Gastrocnemius medialis (tissue), 4 donors: ENCODE measurements at places on chromosomes 2 and 18.
A peak's percentile ranks its signal among the peaks of the same experiment; 100 is the strongest.

DNA sequence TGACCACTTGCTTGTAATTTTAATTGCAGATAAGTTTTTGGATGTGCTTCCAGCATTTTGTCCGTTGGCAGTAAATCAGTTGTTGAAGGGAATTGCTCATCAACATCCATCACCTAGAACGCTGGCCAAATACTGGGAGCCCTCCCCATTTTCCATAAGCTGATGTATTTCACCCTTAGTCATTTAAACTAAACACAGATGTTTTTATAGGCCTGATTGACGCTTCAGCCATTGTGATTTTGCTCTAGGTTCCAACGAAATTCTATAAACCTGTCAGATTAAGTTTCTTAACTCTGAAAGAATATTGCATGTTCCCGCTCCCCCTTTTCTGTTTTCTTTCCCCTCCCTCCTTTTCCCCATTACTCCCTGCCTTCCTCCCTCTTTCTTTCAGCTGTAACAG is 1.0 kb upstream of the RPRM start:
- DNase-seq, result no peak

- DNase-seq, result no peak
These were observed 16.6 kb upstream of the LNPK start for GRCh38 chr2:176018708-176019107.

- DNase-seq, result no peak
These were observed 15.3 kb downstream of the KYNU start for GRCh38 chr2:142892715-142893114.

DNA sequence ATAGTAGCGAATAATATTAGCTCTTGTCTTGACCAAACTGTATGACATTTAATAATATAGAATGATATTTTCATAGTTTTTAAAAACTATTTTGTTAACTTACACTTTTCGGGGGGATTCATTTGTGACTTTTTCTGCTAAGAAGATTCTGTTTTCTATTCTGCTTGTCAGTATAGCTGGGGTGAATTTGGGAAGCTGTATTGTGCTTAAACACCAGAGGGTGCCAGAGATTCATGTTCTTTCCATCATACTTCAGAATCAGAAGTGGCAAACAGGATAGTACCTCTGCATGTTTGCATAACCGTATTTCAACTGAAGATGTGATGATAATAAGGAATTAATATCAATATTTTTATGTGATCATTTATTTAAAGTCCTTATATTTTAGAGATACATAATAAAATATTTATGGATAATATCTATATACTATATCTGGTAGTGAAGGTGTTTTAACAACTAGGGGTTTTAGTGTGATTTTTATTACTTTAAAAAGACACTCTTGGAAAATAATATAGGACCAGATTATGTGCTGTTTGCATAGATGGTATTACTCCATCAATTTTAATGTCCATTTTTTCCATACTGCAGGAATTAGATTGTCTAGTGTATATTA is 81.0 kb downstream of the TAF4B start:
- DNase-seq, result no peak

DNA sequence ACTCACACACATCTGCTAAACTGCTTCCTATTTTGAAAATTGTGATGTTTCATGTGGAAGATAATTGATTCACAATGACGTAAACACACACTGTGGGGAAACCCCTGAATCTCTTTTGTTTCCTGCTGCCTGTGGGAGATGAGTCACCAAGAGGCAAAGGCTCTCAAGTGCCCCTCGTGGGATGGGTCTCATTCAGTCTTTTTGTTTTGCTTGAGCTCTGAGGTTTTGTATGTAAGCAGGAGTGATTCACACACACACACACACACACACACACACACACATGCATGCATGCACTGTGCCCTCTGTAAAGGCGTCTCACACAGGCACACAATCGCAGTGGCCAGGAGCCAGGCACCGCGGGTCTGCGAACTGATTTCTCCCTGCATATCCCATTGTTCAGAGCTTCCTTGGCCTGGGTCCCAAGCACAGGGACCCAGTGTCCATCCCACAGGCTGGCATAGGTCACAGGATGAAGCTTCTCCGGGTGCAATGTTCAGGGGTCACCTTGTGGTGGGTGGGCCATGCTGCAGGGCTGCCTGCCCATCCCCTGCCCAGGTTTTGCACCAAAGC is 12.1 kb upstream of the ARHGEF4 start:
- DNase-seq, result no peak

DNA sequence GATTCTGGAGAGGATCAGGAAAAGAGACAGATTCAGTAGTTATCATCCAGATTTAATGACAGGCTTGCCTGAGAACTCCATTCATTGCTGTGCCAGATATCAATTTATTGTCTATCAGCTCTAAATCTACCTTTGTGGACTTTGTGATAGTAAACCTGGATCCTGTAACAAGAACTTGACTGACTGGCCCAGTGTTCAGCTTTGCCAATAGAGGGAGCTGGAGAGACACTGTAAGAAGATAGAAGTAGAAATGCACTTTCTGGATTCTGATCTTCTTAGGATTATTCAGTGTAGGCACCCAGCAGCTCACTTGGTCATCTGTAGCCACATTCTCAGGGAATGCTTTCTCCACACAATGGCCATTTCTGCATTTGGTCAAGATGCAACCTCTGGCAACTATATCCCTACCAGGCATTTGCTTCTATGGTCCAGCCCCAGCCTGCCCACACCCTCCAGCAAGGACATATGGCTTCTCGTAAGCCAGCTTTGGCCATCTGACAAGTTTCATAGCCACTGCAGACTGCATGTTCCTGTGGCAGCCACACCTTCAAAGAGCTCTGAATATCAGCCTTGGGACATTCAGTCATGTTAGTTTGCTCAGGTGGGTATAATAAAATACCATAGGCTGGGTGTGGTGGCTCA is 6.1 kb upstream of the SERPINB8 start:
- DNase-seq, result no peak

GRCh38 chr18:59055345-59056032 is 84.2 kb upstream of the SEC11C start:
- no peak for DNase-seq

DNA sequence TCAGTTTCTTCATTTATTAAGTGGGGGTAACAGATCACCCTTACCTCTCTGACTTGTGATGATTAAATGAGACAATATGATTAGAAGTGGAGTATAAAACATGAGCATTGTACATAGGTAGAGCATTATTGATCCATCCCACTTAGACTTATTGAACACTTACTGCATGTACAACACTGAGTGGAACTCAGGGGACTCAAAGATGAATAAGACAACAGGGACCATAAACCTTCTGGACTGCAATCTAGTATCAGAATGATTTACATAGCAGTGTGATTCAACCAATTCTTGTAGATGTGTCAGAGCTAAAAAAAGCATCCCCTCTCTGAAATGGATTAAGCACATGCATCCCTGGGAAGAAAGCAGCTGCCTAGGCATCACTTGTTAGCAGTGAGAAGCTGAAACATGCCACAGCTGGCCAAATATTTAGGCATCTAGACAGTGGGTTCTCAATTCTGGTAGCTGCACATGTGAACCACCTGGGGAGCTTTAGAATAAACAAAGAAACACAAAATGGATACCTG is 111.5 kb downstream of the CYRIA start:
- no peak for DNase-seq

DNA sequence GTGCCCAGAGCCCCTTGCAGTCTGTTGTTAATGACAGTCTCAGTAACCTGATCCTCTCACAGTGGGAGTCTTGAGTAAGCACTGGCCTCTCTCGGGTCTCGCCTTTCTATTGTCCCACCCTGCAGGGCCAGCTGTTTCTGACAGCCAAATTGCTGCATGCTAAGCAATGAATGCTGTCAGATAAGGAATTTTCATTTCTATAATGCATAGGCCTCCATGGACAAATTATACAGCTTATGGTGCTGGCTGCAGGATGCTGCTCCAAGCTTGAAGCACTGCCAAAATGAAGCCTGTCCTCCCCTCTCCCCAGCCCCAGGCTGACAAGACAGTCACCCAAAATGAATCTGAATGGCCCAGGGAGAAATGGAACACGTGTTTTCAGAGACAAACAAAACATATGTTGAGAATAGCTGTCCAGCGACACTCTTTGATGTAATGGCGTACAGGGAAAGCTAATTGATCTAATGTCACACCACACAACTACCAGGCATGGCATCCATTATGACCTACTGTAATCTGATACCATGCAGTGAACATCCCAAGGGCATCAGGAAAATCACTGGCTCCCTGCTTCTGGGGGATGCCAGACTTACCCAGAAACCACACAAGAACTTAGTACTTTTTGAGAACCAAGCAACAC is 36.8 kb downstream of the ACVR1 start:
- DNase-seq, result peak; percentile 71

DNA sequence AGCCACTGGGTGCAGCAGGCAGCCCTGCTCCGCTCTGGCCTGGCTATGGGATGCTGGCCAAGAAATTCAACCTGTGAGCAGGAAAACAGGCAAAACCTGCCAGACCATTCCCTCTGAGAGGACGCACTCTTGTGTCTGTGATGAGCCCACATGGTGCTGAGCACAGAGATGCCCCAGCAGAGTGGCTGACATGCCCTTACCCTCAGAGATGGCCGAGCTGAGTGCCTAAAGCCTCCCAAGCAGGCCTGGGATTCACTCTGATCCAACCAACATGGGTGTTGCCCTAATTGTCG is 34.3 kb upstream of the TAF1B start:
- no peak for DNase-seq

DNA sequence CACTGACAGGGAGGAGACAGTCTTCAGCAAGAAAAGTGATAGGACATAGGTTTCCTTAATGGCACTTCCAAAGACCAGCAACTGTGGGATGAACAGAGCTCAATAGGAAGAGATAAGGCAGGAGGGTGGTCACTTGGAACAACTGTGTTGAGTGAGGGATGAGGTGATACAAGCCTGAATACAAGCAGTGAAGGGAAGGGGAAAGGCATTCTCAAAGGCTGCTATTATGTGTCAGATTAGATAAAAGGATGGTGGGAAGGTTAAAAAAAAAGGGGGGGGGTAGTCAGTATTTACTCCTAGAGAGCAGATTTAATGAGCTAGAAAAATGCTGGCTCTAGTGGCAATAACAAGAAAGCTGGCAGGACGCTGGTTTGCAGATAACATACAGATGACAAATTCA is 25.7 kb downstream of the CCBE1 start:
- no peak for DNase-seq

GRCh38 chr2:20755132-20755800 is 67.6 kb downstream of the LDAH start:
- no peak for DNase-seq

DNA sequence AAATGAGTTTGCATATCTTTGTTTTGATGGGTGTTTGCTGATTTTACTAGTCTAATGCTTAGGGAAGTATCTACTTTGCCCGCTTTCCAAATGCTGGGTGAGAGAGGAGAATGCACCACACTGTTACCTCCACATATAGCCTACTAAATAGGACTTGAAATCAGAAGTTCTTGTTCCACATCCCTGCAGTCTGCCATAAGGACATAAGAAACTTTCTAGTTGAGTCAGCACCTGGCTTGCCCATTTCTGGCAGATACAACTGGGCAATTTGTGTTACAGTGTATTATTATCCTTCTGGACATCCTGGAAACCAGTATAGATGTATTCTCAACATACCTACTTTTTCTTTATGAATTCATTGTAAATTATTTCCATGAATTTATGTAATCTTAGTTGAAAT is 29.5 kb downstream of the ANXA4 start:
- DNase-seq, result peak; percentile 56

- DNase-seq, result no peak
These were observed 60.3 kb downstream of the TANC1 start for GRCh38 chr2:159028776-159029175.

- DNase-seq, result no peak
These were observed 109.4 kb downstream of the BAZ2B start for GRCh38 chr2:159506764-159507440.

GRCh38 chr18:63850020-63850419 is 37.5 kb upstream of the SERPINB2 start:
- no peak for DNase-seq

GRCh38 chr2:218340656-218341055 is 16.0 kb upstream of the CATIP start:
- no peak for DNase-seq

GRCh38 chr2:101843048-101843447 is 145.5 kb downstream of the MAP4K4 start:
- DNase-seq, result peak; percentile 30

- no peak for DNase-seq
These were observed 300.2 kb downstream of the CELF4 start for GRCh38 chr18:37265382-37265781.

DNA sequence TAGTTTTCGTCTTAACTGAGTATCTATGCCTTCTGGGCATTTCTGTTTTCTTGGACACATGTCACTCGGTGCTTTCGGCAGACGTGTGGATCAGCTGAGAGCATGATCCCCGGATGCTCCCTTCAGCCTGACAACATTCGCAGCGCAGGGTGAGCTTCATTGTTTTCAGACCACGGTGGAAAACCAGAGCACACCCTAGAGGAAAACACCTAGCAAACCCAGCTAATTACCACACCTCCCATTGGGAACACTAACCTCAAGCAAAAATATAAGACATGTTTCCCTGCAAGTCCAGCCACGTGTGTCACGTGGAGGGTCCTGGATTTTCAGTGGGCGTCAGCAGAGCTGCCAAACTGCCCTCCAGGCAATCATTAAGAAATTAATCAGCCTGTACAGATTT is 31.0 kb downstream of the ANKRD29 start:
- no peak for DNase-seq

GRCh38 chr2:203949228-203949627 is 12.7 kb downstream of the ICOS start:
- no peak for DNase-seq

- no peak for DNase-seq
These were observed 24.9 kb upstream of the CATIP start for GRCh38 chr2:218331745-218332144.

GRCh38 chr2:85134255-85134895 is 1.2 kb downstream of the TCF7L1 start:
- DNase-seq, result no peak

- no peak for DNase-seq
These were observed 24.6 kb upstream of the CREB1 start for GRCh38 chr2:207505171-207505570.

DNA sequence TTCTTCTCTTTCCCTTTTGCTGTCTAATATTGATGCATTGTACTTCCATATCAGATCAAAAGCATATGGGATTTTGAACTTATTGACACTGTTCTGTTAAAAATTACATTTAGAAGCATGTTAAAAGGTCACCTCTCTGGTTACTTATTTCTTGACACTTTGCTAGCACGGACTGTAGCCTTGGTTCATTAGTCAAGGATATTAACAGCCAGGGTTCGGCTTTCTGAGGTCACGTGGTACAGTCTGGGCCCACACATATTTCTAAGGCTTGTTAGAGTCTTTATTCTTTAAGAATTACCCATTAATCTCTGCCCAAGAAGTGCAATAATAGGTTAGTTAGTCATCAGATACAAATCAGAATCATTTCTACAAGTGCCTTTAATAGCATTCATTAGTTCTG is 1035.8 kb upstream of the FANCL start:
- DNase-seq, result no peak

DNA sequence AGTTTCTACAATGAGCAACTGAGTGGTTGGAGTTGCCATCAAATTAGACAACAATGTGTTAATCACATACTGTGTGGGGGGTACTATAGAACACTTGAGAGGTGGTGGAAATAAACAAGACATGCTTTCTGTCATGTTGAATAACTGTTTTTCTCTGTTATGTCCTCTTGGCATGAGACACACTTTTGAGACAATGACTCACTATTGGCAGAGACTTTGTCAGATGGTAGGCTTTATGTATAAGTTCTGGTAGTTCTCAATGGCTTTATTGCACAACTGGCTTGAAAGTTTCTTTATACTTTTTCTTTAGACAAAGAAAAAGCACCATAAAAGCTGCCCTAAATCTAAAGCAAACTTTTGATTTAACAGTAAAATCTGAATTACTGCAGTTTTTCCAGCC is 578.7 kb downstream of the ADCYAP1 start:
- no peak for DNase-seq
